ENCODE measurements at places on chromosomes 12 and 14.

DNA sequence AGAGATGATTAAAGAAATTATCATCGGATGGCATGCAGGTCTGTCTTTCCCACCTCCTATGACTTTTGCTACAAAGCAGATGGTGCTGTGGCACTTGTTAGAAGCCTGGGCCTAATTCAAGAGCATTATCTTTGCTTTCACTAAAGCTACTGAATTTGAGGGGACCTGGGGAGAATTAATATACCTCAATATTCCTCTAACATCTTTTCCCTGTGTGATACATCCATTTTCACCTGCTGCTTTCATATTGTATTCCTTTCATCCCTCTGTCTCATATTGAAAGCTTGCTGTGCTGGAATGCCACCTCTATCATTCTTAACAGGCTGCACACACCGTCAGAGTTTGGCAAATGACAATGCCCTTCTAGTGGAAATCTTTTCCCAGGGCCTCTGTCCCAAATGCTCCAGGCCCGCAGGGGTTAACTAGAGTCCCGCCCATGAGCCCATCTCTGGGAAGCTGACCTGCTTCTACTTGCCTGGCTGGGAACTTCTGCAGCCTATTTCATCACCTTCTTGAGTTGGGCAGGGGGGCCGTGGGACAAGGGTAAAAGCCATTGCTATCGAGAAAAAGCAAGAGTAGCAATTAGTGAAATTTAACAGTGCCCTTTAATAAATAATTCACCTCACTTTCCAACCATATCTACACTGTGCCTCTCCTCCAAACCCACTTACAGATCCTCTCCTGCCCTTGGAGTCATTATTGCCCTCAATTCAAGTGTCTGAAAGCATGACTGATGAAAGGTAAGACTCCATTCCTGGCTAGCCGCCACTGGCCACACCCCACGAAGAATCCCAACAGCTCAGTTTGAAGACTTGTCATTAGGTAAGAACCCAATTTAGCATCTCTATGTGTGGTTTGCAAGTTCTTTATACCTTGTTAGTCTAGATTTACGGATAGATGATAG lies 126.7 kb upstream of the BTG1 start:
- no peak for DNase-seq

- no peak for DNase-seq
Measured at GRCh38 chr14:65387628-65388027, 24.9 kb upstream of the FUT8 start.

- no peak for DNase-seq
Measured at GRCh38 chr14:71592361-71592760, 339.9 kb upstream of the RGS6 start.

GRCh38 chr14:26113911-26114640 lies 483.8 kb downstream of the NOVA1 start:
- DNase-seq = no peak

GRCh38 chr12:71282925-71283324 lies 125.1 kb upstream of the TSPAN8 start:
- DNase-seq = no peak

- no peak for DNase-seq
Measured at GRCh38 chr14:74609721-74610120, 2.3 kb downstream of the LTBP2 start.

DNA sequence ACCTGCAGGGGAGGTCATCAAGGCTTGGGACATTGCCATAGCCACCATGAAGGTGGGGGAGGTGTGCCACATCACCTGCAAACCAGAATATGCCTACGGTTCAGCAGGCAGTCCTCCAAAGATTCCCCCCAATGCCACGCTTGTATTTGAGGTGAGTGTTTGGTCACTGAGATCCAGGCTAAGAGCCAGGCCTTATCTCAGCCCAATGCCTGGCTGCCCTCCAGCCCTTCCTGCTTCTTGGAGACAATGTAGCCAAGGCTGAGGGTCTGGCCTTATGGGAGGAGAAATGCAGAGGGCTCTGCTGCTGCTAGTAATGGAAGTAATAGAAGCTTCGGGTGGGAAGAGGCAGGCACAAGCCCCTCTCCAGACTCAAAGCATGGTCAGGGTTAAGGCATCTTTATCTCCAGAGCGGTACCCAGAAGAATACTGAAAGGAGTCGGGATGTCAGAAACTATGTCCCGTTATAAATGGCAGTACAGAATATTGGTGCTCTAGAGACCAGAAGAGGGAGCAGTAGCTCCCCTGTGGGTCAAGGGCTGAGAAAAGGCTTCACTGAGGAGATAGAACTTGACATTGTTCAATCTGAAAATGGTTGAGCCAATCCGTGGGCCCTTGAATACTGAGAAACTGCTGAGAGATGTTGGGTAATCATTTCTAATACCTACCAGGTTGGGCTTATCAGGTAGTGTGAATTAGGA lies 3.1 kb downstream of the FKBP4 start:
- no peak for DNase-seq

All from esophagus squamous epithelium (tissue), 5 donors.